ENCODE measurements at places on chromosomes 6 and 20.

GRCh38 chr6:134723081-134723871 is 226.6 kb downstream of the ALDH8A1 start:
- peak; percentile 30 for DNase-seq

DNA sequence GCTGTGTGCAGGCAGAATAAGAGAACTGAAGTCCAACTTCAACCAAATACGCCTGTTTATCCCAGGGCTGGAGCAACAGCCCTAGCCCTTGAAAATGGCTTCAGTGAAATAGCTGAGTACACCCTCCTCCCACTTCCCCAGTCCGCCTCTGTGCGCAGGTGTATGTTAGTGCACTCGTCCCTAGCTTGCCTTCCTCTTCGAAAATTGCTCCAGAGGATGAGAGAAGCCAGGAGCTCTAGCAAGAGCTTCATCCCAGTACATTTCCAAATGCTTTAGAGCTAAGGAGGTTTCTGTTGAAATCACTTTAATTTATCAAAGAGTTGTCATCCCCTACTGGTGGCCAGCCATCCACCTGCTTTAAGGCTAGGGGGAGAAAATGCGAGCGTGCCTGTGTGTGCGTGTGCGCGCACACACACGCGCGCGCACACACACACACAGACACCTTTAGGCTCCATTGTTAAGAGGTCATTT is 5.4 kb upstream of the POU3F2 start:
- no peak for DNase-seq

DNA sequence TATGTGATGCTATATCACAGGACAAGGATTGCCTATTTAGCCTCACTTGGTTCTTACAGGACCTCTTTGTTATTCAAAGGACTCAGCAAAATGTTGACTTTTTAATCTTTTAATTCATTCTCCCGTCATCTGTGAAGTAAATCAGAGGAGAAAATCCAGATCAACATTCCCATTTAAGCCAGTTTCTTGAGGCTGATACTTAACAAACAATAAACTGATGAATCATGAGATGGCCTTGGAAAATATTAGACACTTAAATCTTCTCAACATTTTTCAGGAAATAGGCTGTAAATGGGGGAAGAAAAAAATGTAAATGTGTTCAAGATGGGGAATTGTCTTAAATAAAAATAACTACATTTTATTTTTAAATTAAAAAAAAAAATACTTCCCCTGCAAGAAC is 55.9 kb upstream of the UBR2 start:
- DNase-seq: peak; percentile 78

- peak; percentile 16 for DNase-seq
These were observed 598 bp downstream of the HLA-B start for GRCh38 chr6:31356216-31356945.

DNA sequence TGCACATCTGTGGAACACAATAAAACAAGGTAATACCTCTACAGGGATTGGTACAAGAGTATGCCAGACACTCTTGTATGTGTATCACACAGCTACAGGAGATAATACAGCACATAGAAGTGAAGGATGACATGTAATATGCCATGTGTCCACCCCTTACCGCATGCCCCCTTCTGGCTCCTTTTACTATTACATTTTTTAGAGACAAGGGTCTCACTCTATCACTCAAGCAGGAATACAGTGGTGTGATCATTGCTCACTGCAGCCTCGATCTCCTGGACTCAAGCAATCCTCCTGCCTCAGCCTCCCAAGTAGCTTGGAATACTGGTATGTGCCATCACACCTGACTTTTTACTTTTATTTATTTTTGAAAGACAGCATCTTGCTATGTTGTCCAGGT is 4.2 kb upstream of the NCR3 start:
- no peak for DNase-seq

DNA sequence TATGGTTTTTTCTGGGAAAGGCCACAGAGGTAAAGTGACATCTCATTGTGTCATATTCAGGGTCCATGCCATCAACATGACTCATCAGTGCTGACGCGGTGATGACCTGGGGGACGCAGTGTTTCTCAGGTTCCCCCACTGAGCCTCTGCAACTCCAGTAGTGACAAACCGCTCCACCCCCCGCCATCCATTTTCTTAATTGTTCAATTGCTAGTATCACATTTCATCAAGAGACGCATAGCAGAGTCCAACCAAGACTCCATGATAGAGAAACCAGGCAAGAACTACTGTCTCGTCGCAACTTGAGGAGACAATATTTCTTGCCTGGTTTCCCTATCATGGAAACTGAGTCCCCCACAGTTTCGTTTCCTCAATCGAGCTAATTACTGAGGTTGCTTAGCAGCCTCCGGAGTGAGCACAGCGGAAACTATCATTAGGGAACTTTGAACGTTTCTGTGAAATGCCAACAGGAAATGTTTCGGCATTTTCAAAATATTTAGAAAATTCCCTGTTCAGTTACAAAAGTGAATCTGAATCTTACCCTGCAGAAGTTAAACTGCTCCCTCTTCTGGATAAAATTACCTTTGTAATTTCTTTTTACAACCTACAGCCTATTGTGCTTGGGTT is 12.2 kb upstream of the SERPINB1 start:
- peak; percentile 88 for DNase-seq

- DNase-seq: peak; percentile 46
These were observed 8.6 kb downstream of the SNX9 start for GRCh38 chr6:157831424-157832249.

DNA sequence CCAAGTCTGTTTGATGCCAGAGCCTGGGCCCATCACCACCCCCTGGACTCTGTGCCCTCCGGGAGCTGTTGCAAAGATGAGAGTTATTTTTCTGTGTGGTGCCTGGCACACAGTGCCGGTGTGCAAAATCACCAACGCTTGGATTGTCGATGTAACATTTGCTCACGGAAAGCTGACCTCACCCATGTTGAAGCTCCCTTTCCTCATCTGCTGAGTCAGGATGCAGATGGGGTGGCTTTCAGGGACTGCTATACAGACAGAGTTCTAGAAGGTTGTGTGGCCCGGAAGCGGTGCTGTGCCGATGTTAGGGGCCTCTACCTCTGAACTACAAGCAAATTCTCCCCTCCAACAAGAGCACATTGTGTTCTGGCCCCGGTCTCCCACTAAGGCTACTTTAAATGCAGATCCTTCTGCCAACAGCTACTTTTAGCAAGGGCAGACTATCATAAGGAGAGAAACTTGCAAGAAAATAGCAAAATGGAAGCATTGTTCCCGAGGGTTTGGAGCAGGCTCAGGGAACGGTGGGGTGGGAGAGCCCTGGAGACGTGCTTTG is 34.0 kb downstream of the EYA2 start:
- peak; percentile 78 for DNase-seq

DNA sequence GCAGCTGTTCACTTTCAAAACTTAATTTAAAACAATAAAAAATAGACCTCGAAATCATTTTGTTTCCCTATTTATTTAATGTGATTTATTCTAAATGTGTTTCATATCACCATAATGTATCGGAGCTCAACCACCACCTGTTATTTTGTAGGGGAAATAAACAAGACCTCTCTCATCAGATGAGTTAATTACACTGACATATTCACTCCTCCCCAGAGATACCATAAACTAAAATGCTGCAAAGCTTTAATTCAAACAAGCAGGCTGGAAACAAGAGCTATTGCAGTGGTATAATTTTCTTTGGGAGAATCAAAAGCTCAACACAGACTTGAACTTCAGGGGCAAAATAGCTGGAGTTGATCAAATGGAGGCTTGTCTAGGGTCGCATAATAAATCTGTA is 303.5 kb upstream of the TSHZ2 start:
- no peak for DNase-seq

GRCh38 chr20:10560686-10561085 is 113.1 kb downstream of the JAG1 start:
- no peak for DNase-seq

- peak; percentile 97 for DNase-seq
These were observed 178.3 kb downstream of the THBS2 start for GRCh38 chr6:169075211-169075914.

DNA sequence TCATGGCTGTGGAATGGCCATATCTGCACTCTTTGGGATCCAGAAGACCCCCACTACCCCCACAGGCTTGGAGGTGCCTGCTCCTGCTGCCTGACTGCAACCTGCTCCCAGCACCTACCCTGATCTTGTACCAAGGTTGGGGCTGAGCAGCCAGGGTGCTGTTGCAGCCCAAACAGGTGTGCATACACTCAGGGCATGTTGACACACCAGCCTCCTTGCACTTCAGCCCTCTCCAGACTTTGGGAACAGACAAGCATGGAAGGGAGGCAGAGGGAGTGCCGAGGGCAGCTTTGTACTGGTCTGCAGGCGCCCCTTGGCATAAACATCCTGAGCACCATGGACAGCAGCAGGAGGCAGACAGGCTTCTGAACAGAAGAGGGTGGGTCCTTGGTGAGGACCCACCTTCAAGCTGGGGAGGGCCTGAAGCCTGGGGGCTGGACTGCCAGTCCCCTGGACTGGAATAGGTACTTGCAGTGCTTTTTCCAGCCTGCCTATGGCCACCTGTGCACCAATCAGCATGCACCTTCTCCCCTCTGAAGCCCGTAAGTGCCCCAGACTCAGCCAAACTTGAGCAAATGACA is 1675.8 kb downstream of the HACE1 start:
- DNase-seq: no peak

DNA sequence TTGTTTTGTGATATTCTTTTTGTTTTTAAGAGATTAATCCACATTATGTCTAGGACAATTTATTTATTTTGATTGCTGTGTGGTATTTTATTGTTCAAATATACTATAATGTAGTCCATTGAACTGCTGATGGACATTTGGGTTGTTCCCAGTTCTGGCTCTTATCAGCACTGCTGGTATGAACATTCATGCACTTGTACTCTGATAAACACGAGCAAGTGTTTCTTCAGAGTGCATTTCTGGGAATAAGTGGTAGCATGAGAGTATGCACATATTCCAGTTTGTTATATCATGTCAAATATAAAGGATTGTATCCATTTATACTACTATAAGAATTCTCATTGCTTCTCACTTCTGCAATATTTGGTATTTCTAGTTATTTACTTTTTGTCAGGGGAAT is 7.1 kb downstream of the CALHM6 start:
- no peak for DNase-seq

- DNase-seq: no peak
These were observed 41.9 kb downstream of the KCTD20 start for GRCh38 chr6:36484736-36485135.

DNA sequence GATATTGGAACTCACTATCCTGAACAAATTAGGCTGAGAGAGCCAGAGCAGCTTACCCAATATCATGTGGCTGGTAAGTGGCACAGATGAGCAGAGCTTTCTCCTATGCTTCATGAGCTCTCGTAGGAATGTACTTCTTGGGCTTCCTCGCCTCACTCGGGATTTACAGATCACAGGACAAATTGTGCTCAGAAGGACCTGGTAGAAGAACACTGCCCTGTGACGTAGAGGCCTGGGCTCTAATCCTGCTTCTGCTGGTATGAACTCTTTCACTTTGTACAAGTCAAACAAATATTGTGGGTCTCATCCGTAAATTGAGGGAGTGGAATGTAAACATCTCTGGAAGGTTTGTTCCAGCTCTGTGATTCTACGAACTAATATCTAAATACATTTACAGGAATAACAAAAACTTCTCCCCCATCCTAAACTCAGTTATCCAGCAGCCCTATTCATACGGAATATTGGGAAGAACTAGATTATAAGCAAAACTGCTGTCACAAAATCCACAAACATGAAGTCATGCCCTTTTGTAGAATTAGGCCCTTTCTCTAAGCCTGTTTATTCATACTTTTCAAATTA is 187.6 kb downstream of the CLIC5 start:
- no peak for DNase-seq

GRCh38 chr20:11452326-11452725 is 465.4 kb upstream of the BTBD3 start:
- DNase-seq: peak; percentile 21

DNA sequence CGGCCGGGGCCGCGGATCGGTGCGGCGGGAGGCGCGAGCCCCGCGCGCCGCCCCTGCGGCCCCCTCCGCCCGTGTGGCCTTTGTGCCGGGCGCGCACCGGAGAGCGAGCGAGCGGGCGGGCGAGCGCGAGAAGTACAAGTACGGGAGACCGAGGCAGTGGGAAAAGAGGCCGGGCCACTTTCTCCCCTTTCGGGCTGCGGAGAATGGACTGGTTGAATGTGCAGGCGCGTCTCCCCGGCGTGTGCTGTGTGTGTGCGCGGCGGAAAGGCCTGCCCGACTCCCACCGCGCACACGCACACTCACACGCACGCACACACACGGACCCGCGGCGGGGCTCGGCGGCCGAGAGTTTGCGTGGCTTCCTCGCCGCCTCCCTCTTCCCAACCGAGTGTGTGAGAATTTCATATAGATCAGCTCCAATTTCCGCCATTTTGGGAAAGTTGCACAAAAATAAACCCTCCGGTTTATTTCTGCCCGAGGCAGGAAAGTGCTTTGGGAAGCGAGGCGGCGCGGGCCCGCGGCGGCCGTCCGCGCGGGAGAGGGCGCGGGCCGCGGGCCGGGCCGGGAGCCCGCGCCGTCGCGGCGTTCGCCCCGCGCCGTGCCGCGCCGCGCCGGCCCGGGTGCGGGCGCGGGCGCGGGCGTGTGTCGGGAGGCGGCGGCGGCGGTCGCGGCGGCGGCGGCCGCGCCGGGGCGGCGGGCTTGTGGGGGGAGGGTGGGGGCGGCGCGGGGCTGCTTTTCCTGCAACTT is 1.1 kb downstream of the L3MBTL3 start:
- peak; percentile 61 for DNase-seq

GRCh38 chr20:57266291-57267157 is at the start of gene BMP7:
TSS of gene BMP7 (minus strand) at chr20:57266641. CDS start at chr20:57266122, 519 bp downstream.
- DNase-seq: peak; percentile 47

DNA sequence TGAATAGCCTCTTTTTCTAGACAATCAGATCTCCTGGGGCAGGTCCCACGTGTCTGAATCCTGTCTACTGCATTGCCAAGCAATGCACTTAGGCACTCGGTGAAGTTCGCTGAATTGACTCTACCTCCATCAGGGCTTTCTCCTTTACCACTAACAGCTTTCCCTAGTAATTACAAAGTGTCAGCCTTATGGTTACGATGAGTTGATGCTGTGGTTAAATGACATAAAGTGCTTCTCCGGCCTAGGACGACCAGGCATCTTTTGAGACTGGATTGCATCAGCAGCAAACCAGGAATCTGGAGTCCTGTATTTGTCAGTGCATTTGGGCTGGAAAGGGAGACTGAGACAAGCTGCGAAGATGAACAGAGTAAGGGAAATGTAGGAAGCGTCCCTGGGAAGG is 21.5 kb downstream of the NOX3 start:
- no peak for DNase-seq

DNA sequence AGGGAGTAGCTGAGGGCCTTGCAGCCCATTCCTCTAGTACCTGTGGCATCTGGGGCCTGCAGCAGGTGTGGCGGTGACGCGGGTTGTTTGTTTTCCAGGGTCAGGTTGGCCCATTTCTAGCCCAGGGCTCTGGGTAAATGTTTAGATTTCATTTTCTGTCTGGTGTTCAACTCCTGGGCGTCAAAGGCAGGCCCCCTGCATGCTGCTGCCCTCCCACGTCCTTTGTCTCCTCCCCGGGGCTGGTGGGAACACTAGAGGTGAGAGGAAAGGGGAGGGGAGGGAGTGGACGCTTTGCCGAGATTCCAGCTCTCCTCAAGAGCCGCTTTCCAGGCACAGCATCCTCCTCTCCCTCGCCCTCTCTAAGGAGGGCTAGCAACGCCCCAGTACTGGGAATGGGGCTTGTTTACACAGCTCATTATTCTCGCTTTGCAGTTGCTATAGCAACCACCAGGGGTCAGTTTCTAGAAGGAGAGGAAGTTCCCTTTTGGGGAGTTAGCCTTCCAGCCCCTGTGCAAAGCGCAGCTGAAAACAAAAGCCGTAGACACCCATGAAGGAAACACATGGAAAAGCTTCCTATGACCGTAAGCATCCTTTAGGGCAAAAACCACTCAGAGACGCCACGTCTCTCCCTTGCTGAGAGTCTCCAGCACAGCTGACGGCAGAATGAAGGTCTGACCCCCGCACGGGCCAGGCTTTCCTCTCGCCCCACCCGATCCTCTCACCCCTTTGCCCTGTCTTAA is 170.6 kb downstream of the LY86 start:
- DNase-seq: peak; percentile 95

- no peak for DNase-seq
These were observed 111.0 kb downstream of the ATG5 start for GRCh38 chr6:106214531-106214930.

All from muscle of leg (tissue), 16 donors.